ENCODE measurements at places on chromosomes 2 and 18. TPM values are rescaled to one million over a fixed set of nuclear protein-coding genes. Genes with fewer than 3 reads are reported as not detected.

Gene BOK
- total RNA-seq = 13.0 TPM

Gene SCN7A
- 30.4 TPM for total RNA-seq

Gene IL36G
- total RNA-seq = not detected

DNA sequence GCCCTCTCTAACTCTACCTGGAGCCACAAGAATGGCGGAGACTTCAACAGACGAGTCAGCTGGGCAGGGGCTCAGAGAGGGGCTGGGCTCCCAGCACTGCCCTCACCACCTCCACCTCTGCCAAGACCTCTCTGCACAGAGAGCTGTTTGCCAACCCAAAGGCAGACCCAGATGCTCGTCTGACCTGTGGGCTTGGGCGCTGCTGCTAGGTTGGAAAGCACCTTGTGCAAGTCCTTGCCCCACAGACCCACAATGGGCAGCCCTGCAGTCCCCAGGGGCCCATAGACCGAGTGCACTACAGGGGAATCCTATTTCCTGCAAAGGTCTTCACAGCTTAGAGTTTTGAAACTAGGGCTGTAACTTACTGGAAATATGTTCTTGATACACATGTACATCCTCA lies 13.3 kb downstream of the ACKR3 start:
- DNase-seq = peak; percentile 13

- DNase-seq = no peak
Measured at GRCh38 chr2:237198164-237198855, 112.6 kb downstream of the COPS8 start.
